ENCODE measurements at places on chromosomes 4 and X. TPM values are rescaled to one million over a fixed set of nuclear protein-coding genes. Genes with fewer than 3 reads are reported as not detected.

DNA sequence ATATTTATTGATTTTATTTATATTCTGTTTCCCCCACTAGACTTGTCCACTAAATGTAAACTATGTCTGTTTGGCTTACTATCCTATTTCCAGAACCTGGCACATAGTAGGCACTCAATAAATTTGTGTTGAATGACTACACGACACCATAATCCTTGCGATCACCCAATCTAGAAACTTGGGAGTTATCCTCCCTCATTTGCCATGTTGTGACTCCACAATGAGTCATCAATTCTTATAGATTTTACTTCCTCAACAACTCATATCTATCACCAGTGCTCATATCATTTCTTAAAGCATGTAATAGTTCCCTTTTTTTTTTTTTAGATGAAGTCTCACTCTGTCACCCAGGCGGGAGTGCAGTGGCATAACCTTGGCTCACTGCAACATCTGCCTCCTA is 39.9 kb upstream of the VAMP7 start:
- DNase-seq = no peak

GRCh38 chr4:22667332-22667940 is 25.3 kb upstream of the GBA3 start:
- no peak for DNase-seq

DNA sequence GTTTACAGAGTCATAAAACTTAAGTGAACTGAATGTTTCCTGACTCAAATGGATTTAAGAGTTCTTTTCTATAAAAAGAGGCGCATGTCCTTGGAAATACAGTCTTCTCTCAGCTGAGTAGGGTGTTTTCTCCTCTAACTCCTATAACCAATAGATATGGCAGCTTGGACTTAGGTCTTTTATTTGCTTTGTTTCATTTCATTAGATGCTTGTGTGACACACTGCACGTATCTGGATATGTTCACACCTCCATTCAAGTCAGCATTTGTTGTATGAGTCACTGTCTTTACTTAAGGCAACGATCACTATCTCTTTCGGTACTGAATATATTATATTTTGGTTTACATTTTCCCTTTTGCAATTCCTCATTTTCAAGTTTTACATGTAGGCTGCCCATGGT is 136.6 kb downstream of the ARSF start:
- no peak for DNase-seq

DNA sequence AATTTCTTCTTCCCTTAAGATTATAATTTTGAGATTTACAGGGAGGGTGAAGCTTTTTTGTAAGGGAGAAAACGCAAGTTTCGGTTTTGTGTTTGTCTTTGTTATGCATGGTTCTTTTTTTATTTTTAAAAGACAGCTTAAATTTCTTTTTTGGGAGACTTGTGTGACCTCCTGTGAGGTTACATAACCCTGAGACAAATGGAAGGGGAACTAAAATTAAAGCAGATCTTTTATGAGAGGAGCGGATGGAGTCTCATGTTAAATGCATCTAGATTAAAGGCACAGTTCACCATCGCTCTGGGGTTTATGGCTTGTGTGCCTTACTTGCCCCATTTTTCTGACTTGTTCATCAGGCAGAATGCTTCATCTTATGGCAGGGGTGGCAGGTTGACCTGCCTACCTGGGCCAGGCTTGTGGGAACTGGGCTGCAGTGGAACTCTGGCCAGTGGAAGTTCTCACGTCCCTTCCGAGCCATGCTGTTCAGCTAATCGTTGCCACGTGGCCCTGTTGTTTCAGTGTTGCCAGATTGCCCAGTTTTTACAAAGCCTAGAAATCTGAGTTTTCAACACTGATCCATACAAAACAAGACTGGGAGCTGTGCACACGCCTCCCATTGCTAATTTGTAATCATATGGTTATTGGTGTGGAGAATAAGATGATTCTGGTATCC is 291.8 kb downstream of the ARHGAP10 start:
- no peak for DNase-seq

DNA sequence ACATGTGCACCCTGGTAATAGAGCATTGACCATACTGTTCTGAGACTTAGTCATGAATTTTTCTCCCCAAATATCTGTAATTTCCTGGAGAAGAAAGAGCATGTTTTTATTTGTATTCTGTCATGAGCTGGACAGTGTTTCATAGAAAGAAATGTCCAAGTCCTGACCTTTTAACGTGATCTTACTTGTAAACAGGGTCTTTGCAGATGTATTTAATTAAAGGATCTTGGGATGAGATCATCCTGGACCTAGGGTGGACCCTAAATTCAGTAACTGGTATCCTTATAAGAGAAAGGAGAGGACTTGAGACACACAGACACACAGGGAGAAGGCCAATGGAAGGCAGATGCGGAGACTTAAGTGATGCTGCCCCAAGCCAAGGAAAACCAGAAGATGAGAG is 3.6 kb downstream of the ADGRA3 start:
- no peak for DNase-seq

DNA sequence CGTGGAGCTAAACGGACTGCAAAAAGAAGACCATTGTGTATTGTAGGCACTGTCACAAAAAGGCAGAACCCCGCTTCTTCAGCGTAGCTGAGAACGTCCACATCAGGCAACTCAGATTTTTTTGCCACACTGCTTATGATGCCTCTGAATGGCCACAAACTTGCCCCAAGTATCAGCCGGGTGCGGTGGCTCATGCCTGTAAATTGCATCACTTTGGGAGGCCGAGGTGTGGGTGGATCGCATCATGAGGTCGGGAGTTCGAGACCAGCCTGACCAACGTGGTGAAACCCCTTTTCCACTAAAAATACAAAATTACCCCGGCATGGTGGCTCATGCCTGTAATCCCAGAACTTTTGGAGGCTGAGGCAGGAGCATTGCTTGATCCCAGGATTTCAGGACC is 14.9 kb upstream of the IL3RA start:
- DNase-seq = no peak

DNA sequence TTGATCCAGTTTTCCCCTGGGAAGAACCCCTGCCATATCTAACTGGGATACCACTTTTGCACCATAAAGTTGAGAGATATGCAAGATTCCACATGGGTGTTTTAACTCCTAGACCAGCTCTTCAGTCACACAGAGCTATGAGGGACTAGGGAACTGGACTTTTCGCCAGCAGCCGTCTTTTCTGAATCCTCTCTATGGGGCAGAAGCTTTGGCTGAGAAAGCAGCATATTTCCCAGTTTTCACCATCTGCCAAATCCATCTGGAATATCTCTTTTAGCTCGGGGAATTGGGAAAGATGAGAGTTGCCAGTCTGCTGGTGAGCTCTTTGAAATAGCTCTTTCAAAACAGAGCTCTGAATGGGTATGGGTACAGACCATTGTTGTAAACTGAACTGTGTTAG is 20.9 kb downstream of the APOOL start:
- no peak for DNase-seq

- DNase-seq = no peak
Observed at GRCh38 chr4:63901304-63901703, 507.9 kb downstream of the TECRL start.

- no peak for DNase-seq
Observed at GRCh38 chrX:74534569-74535038, 79.8 kb downstream of the RLIM start.

- DNase-seq = peak; percentile 58
Observed at GRCh38 chr4:53748328-53748772, 157.1 kb upstream of the LNX1 start.

GRCh38 chr4:54085284-54085683 is 14.7 kb upstream of the GSX2 start:
- DNase-seq = no peak

DNA sequence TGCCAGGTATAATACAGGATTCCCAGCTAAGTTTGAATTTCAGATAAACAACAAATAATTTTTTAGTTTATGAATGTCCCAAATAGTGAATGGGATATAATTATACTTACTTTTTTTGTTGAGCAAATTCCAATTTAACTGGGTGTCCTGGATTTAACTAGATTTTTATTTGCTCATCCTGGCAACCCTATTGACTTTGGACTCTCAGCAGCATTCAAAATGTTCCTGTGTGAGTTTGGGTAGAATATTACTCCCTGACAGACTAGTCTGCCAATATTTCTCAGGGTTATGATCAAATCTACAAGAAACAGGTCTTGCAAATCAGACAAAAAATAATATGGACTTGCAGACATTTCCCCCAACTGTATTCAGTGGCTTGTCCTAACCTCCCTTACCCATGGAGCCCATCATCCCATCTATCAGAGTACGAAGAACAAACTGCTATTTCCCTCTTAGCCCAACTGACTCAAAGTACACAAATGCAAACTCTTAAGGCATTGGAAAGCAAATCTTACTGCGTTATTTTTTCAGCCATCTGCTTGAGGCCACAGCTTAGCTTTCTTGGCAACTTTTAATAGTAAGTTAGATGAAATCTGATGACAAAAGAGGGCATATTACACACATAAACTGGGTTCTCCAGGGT is 20.7 kb downstream of the SETD7 start:
- no peak for DNase-seq

GRCh38 chr4:118682928-118683327 is 2.3 kb upstream of the METTL14 start:
- DNase-seq = no peak

DNA sequence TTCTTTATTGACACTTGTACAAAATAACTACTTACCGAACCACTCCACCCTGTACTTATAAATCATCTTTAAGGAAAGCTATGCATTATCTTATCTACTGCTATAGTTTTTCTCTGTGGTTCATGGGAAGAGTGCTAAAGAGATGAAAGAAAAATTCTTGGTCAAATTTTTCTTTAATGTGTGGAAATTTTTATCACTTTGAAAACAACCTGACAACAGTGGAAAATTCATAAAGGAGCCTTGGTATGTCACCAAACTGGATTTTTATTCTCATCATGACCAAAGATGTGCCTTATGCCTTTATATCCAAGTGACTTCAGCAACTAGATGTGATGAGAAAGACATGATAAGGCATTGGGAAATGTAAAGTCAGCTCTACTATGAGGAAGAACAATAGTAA is 67.2 kb upstream of the SPP1 start:
- no peak for DNase-seq

- no peak for DNase-seq
Observed at GRCh38 chr4:8199594-8200301, 658 bp downstream of the SH3TC1 start.

GRCh38 chr4:96342196-96342595 is 502.3 kb downstream of the PDHA2 start:
- DNase-seq = no peak

DNA sequence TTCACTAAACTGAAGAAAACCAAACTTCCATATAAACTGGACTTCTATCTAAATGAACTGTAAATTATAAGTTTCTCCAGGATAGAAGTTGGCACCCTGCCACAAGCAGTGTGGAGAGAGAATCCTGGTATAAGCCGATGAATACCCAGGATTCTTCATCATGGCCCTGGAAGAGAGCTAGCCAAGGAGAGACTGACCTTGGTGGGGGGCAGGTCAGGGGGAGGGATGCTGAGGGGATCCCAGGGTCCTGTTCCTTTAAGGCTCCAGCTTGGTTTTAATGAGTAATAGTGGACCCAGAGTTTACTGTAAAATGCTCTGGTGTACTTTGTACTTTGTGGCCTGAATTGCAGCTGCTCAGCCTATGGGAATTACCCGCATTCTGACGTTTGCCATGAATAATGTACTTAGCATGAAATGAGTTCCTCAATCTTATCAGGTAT is 16.9 kb downstream of the RASSF6 start:
- DNase-seq = peak; percentile 79

- DNase-seq = peak; percentile 61
Observed at GRCh38 chr4:14749910-14750309, 252.4 kb upstream of the CPEB2 start.

DNA sequence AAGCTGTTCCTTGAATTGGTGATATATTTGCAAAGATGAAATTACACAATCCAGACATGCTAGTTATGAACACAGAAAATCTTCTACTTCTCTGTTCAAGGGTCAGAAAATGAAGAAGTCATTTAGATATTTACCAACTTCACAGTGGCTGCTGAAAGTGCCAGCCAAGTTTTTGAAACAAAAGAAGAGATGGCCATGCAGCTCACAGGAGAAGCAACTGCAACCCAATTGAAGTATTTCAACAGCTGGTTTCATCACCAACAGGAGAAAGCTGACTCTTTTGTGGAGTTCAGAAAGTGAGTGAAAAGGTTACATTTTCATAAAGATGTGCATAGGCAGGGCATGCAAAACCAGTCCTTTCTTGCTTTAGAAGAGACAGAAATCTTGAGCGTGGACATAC is 70.1 kb upstream of the LSM6 start:
- no peak for DNase-seq

DNA sequence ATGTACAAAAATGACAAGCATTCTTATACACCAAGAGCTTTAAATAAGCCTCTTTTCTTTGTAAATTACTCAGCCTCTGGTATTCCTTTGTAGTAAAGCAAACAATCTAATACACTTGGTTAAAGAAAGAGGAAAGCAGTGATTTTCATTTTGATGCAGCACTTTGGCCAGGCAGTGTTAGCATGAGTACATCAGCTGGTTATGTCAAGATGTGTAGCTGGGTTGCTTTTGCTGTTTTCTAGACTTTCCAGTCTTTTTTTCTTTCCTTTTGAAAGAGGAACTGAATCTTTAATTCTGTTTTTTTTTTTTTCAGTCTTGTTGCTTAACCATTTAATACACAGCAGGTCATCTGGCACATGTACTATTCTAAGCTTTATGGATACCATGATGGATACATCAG is 167.1 kb upstream of the AADAT start:
- DNase-seq = no peak

- no peak for DNase-seq
Observed at GRCh38 chrX:97009391-97009790, 125.7 kb downstream of the RPA4 start.

- peak; percentile 53 for DNase-seq
Observed at GRCh38 chr4:112704991-112705845, 68.3 kb downstream of the LARP7 start.

- no peak for DNase-seq
Observed at GRCh38 chrX:307261-308111, 11.1 kb downstream of the GTPBP6 start.

- DNase-seq = no peak
Observed at GRCh38 chrX:110132450-110133114, 129.7 kb downstream of the TMEM164 start.

The ZCCHC18 gene
- 0.55 TPM for total RNA-seq

The PITX2 gene
- total RNA-seq = 0.81 TPM

The PPP4R3C gene
- not detected for total RNA-seq

The PCYT1B gene
- 2.4 TPM for total RNA-seq

The EDA2R gene
- 1.9 TPM for total RNA-seq

The TLR10 gene
- 0.25 TPM for total RNA-seq

The TNMD gene
- total RNA-seq = 0.60 TPM

The LAGE3 gene
- 10.7 TPM for total RNA-seq

The SCD5 gene
- 2.8 TPM for total RNA-seq

The GEMIN8 gene
- 13.5 TPM for total RNA-seq

The HSD17B11 gene
- total RNA-seq = 250 TPM

The PAGE2B gene
- not detected for total RNA-seq

The ABCB7 gene
- total RNA-seq = 27.4 TPM

The C4orf50 gene
- 0.73 TPM for total RNA-seq

The PNCK gene
- total RNA-seq = 63.0 TPM

The DGKK gene
- total RNA-seq = not detected

The SCML2 gene
- 4.2 TPM for total RNA-seq

The ADAM29 gene
- total RNA-seq = not detected

The TCEAL2 gene
- 0.26 TPM for total RNA-seq
